Activated B cell treated with CpG ODN at 0.5 μM for 24 hours (primary cell): ENCODE measurements at places on chromosomes 16 and 17. TPM values are rescaled to one million over a fixed set of nuclear protein-coding genes. Genes with fewer than 3 reads are reported as not detected.
A peak's percentile ranks its signal among the peaks of the same experiment; 100 is the strongest.

DNA sequence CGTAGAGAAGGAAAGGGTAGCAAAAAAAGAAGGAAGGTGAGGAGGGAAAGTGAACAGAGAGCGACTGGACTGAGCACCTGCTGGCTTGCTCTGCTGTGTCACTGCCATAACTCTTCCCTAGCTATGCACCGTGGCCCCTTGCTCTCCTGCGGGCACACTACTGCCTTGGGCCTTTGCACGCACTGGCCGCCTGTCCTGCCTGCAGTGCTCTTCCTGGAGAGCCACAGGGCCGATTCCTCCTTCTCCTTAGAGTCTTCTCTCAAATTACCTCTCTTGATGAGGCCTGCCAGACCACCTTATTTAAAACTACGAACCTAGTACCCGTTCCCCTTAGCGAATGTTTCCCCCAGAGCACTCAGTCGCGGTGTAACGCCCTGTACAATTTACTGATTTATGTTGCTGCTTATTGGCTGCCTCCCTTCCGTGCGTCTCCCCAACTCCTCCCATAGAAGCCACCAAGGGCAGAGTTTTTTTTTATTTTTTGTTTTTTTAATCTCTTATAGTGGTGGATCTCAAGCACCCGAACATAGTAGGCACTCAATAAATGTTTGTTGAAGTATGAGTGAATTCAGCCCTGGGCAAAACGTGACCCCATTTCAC is 70.3 kb downstream of the RAI1 start:
- no peak for DNase-seq

GRCh38 chr16:80189476-80190175 is 351.2 kb upstream of the DYNLRB2 start:
- no peak for DNase-seq

DNA sequence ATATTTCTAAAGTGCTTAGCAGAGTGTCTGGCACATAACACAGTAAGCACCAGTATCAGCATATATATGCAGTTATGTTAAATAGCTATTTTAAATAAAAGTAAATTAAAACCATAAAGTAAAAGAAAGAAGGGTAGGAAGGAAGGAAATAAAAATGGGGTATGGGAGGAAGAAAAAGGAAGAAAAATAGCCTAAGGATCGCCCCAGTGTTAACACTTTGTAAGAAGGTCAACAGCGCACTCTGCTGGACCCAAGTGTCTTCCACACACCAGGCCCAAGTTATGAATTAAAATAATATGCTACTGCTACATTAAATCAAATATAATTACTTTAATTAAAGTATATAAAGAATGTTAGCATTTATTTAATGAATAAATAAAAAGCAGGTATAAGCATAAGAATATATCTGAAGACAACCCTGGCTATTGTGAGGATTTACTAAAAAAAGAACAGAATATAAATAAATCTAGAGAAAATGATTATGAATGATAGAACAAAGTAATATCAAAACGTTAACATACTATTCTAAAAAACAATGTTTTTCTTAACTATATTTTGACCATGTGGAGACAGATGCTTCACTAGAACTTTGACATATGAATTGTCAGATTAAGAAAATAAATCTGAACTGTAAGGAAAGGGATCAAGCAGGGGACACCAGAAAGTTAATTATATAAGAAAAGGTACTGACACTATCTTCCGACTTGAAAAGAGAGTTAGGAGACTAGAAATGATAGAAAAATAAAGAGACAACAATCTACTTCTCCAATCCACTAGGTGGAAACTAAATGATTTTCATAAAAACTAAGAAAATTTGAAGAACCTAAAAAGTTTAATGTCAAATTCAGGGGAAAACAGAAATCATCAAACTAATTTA is 25.9 kb downstream of the BRIP1 start:
- peak; percentile 22 for DNase-seq

- DNase-seq = no peak
Observed at GRCh38 chr17:41308918-41309359, at the start of gene KRTAP16-1. KRTAP16-1 (minus strand) TSS chr17:41309309; CDS start chr17:41309253, 56 bp downstream.

DNA sequence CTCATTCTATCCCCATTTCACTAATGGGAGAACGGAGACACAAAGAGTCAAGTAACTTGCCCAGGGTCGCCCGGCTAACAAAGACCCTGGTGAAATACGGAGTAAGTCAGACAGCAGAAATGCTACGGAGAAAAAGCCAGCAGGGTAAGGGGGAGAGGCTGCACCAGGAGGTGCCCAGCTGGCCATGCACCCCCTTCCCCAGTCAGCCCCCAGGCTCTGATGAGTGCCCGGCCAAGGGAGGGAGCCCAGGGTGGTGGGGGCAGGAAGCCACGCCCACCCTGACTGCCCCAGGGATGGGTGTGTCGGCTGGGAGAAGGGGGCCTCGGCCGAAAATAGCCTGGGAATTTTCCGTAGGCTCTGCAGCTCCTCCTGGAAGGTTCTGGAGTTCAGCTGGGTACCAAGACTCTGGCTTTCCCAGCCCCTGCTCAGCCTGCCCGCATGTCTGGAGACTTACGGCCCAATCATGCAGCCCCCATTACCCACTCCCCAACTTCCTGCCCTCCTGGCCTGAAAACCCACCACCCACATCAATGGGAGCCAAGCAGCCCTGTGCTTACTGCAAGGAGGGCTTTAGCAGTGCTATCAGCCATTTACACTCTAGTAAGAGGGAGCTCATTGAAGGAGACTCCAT is 4.2 kb downstream of the CARHSP1 start:
- no peak for DNase-seq

DNA sequence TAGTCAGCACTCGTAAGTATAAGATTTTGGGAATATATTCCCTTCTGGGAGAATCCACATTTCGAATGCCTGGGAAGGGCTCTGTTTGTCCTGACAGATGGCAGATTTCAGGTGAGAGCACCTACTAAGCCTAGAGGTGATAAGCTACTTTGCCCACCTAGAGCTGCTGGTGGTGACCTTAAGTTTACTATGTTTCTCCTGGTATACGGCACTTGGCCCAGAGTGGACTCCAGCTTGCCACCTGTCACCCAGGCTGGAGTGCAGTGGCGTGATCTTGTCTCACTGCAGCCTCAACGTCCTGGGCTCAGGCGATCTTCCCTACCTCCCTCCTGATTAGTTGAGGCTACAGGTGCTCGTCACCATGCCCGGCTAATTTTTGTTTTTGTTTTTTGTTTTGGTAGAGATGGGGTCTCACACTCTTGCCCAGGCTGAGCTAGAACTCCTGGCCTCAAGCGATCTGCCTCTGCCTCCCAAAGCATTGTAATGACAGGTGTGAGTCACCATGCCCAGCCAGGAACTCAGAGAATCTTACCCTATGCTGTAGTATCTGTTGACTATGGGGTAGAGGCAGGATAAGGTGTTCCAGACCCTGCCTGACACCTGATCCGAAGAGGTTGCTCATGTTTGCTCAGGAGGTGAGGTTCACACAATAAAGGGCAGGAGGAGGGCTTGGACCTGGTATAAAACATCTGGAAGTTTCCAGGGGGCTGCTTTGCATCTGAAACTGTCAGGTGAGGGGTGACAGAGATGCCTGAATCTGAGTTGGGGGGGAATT is at the start of gene ZG16:
Gene ZG16, plus strand, starts transcription at position 681 of the 775 bp plus-strand sequence. CDS start 1,011 bp downstream, outside the sequence.
- DNase-seq = no peak

The TEDC2 gene
- 3.4 and 4.4 TPM in 2 replicates for total RNA-seq

The CYGB gene
- 0.44 and 0.49 TPM in 2 replicates for total RNA-seq

The CCL4L2 gene
- 16.3 and 18.7 TPM in 2 replicates for total RNA-seq

The KCNH6 gene
- total RNA-seq = not detected in 2 replicates

The TOX3 gene
- total RNA-seq = not detected in 2 replicates

The TM4SF5 gene
- not detected in 2 replicates for total RNA-seq

The AXIN2 gene
- 0.17 and 0.27 TPM in 2 replicates for total RNA-seq
